Mesenchymal stem cell (in vitro differentiated cells and primary cell): ENCODE measurements at places on chromosomes 2 and 18.

DNA sequence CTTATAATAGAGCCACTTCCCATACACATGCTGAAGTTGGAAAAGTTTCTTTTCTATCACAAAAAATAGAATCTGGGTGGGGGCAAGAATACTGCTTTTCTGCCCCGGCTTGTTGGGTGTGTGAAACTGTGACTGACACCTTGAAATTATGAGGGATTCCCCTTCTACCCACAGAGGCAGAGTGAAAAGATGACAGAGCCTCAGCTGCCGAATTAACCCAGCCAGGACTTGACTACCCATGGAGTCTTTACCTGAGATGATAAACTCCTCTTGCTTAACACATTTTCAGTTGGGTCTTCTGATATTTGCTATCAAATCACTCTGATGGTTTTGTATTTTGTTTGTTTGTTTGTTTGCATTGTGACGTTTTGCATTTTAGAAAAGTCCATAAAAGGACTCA, 66.0 kb upstream of the PMAIP1 start:
- peaks cover 9% of the 10 kb centered on the region for H3K27me3 ChIP-seq
- H3K36me3 ChIP-seq, result no peaks in the 10 kb centered on the region
- H3K4me1 ChIP-seq, result no peaks in the 10 kb centered on the region
- no peak for DNase-seq

DNA sequence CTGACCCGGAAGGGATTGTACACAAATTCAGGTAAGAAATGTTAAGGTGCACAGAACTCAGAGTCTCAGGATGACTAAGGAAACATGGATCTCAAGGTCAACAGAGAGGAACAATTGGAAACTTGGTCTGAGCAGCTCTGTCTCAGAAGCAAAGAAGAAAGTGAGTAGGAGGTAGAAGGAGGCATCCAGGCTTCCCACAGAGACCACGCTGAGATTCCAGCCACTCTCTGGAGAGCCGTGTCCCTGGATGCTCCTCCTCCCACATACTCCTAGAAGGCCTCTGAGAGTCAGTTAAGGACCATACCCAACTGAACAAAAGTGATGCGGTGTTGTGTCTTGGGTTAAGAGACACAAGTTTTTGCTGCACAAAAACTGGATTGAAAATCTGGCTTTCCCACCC, 8.6 kb upstream of the PLB1 start:
- no peaks in the 10 kb centered on the region for H3K4me1 ChIP-seq
- H3K4me3 ChIP-seq, result no peak overlapping the region
- DNase-seq, result no peak
- peaks cover 34% of the 10 kb centered on the region for H3K27me3 ChIP-seq
- H3K27ac ChIP-seq, result no peak overlapping the region
- no peaks in the 10 kb centered on the region for H3K36me3 ChIP-seq

DNA sequence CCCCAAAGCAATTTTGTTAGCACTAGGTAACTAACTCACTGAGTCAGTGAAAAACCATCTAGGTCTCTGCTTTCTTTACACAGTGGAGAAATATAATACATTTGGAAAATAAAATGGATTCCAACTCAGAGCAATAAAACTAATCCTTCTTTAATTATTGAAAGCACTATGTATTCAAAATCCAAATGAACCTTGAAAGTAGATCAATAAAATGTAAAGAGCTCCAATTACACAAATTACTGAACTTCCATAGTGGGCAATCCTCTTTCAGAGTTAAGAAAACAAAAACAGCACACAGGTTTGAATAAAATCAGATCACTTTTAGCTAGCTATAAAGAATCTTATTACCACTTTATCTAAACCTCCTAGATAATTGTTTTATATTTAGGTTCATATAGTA, 208.1 kb downstream of the NR4A2 start:
- DNase-seq, result no peak
- H3K36me3 ChIP-seq, result no peaks in the 10 kb centered on the region
- no peaks in the 10 kb centered on the region for H3K27me3 ChIP-seq
- H3K4me3 ChIP-seq, result no peak overlapping the region
- no peaks in the 10 kb centered on the region for H3K4me1 ChIP-seq

DNA sequence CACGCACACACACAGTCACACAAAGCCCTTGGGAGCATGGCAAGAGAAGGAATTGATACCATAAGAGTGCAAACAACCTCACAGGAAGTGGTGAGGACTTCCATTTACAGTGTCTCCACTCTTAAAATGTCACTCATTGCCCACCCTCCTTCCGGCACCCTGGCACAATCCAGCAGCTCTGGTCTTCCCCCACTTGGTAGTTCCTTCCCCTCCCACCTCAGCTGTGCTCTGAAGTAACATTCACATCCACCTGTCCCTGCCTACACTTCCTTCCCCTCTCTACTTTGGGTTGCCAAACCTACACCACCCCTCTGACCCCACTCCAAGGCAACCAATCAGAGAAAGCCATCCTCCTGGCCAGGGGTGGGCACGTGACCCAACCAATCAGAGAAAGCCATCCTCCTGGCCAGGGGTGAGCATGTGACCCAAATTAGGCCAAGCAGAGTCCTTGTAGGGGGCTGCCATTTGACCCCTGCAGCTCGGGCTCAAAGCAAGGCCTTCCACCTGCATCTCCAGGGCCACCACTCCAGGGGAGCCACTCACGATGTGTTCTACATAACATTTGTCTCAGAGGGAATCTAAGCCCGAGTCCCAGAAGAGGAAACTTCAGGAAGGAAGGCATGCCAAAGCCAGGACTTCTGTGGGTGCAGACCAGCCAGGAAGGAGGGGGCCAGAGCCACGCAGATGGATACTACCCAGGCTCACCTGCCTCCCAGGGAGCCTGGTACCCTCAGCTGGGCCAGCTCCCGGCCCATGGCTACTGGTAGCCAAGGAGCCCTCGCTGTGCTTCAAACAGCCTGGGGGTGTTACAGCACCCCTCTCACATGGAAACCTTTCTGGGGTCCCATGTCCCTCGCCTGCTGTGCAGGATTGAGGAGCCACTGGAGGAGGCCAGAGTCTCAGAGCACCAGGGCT, 21.2 kb downstream of the CYP26B1 start:
- H3K4me1 ChIP-seq, result no peaks in the 10 kb centered on the region
- H3K27me3 ChIP-seq, result no peaks in the 10 kb centered on the region
- H3K36me3 ChIP-seq, result no peaks in the 10 kb centered on the region
